ENCODE measurements at places on chromosomes 7 and 10.

GRCh38 chr10:69418052-69418752 is 1.5 kb upstream of the TACR2 start:
- DNase-seq, result no peak

DNA sequence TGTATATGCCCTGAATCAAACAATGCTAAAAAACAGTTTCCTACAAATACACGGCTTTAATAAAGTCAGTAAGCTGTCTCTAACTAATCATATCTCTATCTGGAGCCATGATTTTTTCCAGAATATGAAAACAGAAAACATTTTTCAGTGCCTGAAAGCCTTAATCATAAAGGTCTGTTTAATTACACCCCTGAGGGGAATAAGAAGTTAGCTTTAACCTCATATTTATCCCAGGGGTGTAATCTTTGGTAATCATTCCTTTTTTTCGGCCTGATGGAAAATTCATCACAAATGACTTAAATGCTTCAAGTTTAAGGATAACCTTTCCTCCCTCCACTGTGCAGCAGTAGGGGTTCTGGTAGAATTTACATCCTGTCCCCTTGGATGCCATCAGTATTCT is 124.2 kb downstream of the ATE1 start:
- no peak for DNase-seq

DNA sequence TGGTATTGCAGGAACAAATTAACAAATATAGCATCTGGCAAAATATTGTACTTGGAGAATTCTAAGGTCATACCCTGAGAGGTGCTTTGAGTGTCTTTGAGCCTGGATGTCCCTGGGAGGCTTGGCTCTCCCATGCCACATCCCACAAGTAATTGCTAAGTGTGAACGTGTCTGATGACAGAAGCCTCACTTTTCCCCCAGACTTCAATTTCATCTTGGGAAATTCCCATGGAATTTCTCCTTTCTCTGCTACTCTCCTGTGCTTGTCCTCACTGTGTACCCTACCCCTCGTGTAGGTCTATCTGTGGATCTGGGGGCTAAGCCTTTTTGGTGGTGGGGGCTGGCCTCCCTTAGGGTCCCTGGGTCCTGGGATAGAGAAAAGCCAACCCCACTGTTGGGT is 293.3 kb downstream of the TCF7L2 start:
- DNase-seq, result no peak

GRCh38 chr7:106820321-106821217 is 44.5 kb upstream of the PIK3CG start:
- DNase-seq, result no peak

- DNase-seq, result no peak
Measured at GRCh38 chr7:5665094-5666025, 116.1 kb downstream of the RNF216 start.

DNA sequence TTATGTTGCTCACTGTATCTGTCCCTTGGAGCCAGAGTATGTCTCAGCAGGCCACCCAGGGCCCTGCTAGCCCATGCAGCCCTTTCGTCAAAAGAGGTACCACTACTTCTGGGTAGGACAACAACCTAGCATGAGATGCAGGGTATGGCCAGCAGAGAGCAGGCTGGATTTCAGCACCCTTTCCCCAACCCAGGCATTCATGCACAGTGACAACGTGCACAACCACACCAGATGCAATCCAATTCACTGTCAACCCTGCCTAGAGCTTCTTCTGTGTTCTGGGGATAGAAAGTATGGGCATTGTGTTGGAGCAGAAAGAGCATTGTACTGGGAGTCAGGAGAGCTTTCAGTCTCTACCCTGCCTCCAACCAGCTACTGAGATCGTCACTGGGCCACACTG is 37.9 kb downstream of the JAZF1 start:
- no peak for DNase-seq

- DNase-seq, result no peak
Measured at GRCh38 chr7:129469930-129470329, 32.4 kb upstream of the SMKR1 start.

GRCh38 chr7:50306494-50307367 is 2.2 kb downstream of the IKZF1 start:
- no peak for DNase-seq

GRCh38 chr10:96406091-96406490 is 47.3 kb upstream of the OPALIN start:
- DNase-seq, result no peak

DNA sequence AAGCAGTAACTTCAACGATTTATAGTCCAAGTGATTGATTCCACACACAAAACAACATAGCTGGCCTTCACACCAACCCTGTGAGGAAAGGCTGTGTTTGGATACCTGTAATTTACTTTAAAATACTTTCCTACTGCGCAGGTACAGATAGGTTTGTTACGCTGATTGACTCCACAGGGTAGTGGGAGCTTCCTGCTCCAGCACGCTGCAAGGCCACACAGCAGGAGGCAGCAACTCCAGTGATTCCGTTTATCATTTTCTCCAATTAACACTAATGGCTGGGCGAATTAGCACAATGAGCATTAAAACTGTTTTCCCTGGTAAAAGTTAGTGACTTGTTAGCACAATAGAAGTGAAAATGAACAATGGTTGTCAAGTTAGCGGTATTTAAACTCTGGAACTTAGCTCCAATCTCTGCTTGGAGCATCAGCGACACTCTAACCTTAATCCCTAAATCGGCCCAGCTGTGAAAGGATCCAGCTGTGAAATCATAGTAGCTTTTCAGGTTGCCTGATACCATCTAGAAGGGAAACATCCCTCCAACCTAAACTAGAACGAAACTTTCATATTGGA is 959 bp downstream of the DCLRE1C start:
- DNase-seq, result no peak

DNA sequence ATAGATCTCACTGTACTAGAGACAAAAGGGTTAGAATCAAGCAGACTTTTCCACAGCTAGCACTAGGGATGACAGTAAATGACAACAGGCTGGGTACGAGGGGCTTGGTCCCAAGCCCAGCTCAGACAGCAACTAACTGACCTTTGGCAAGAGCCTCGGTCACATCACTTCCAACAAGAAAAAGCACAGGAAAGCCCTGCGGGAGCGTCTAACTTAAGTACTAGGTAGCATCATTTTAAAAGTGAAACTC is 22.8 kb downstream of the CALML3 start:
- DNase-seq, result no peak

DNA sequence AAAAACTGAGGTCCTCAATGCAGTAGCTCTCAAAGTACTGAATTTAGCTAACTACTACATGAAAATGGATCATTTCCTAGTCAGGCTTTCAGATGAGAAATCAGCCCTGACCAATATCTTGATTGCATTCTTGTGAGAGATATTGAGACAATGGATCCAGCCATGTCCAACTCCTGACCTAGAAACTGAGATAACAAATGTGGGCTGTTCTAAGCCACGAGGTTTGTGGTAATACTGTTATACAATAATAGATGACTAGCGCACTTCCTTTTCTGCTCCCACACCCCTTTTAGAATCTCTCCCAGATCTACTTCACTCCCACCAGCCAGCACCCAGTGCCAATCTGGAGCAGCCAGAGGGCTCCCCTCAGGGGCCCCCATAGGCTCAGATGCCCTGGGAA is 209.3 kb upstream of the KMT2E start:
- no peak for DNase-seq

- DNase-seq, result no peak
Measured at GRCh38 chr7:1865571-1866255, 195.6 kb downstream of the ELFN1 start.

DNA sequence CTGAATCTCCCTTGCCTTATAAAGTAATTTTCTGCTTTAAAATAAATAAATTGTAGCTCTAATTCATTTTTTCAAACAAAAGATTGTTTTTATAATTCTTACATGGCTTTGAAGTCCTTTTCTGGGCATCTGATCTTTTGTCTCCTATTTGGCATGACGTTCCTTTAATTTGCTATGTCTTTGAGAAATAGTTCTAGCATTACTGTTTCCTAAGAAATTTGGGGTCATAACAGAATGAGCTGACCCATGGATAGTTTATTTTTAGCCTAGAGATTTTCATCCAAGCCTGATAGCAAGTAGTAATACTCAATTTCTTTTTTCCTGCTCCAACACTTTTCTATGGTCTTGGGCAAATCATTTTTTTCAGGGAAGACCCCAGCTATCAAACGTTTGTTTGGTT is 31.4 kb downstream of the CCDC71L start:
- no peak for DNase-seq

DNA sequence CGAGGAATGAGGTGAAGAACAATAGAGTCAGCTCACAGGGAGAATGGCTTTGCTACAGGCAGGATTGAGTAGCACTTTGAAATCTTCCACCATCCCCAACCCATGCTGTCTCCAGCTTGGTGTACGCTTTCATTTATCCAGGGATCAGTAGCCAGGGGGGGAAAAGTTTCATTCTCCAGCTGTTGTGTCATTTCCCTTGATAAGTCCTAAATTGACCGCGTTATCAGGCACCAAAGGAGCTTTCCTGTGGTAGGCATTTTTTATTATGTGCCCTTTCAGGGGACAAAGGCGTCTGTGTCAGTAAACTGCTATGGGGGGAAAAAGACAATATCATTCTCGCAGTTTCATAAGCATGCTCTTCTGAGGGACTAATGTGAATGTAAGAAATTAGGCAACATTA is 106.6 kb upstream of the YAE1 start:
- no peak for DNase-seq

DNA sequence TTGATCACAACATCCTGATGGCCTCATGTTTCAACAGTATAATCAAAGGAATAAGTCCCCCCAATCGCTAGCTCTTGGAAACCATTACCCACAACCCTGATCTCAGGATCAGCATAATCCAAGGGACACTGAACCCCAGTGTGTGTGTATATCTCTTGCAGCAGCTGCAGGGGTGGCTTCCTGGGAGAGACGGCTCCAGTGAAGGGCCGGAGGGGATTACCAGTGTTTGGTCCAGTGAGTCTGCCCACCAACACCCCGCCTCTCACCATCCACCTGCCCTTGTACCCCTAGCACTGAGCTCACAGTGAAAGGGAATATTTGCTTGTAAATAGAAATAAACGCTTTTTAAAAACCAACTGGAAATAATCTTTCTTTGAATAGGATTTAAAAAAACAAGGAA is 63.1 kb downstream of the FAM53B start:
- no peak for DNase-seq

GRCh38 chr7:22542254-22542653 is 42.3 kb upstream of the STEAP1B start:
- no peak for DNase-seq

DNA sequence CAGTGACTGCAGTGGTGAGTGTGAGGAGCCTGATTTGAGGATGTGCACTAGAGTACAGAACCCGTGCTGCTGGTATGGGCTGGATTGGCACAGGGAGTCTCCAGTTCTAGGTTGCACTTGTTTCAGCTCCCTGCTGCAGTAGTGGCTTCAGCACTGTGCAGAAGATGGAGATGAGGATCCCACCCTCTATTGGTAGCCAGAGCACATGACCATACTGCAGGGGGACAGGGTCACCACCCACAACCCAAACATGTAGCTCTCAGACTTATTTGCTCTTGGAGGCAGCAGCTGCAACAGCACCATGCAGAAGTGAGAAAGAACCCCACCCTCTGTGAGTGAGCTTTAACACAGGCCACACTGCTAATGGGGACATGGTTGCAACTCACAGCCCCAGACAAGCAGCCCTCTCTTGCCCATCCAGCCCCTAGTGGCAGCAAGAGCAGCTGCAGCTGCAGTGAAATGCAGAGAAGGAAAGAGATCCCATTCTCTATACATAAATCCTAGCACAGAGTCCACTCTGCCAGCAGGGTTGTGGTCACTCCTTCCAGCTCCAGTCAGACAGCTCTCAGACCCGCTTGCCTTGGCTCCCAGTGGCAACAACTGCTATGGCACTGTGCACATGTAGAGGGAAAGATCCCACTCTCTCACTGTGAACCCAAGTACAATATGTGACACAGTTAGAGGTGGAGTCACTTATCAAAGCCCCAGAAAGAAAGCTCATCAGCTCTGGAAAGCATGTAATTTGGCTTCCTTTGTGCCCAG is 51.4 kb upstream of the SCIN start:
- no peak for DNase-seq

DNA sequence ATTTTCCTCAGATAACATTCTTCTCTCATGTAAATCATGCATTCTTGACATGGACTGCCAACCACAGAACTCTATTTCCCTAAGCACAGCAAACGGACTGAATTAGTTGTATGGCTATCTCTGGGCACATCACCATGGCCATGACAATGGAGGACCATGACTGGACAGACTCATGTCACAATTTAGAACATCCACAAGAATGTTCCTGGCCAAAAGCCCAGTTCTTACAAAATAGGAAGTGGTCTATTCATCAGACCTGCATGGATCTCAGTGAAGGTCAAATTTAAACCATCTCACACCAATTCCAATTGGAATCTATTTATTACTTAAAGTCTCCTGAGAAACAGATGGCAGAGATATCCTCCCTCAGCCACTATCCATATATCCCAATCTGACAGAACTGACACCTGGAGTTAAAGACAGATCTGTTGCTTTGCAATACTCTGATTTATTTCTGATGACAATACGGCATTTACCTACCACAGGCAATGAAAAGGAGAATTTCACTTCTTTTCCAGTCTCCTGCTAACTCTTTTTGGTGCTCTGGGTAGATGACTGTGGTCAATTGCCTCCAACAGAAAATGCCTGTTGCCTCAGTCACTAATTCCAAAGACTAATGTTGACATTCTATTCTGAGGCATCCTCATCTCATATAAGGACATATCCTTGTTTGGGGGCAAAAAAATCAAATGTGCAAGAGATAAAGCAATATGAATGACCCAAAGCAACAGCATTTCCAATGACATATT is 254.8 kb downstream of the HTR7 start:
- DNase-seq, result no peak

- DNase-seq, result no peak
Measured at GRCh38 chr7:113004726-113005454, 81.7 kb downstream of the GPR85 start.

- DNase-seq, result no peak
Measured at GRCh38 chr7:64947252-64948000, 43.4 kb downstream of the ZNF117 start.

GRCh38 chr7:155580367-155580766 is 34.0 kb upstream of the CNPY1 start:
- DNase-seq, result no peak

GRCh38 chr7:38274486-38274885 is 1.1 kb upstream of the TARP start:
- no peak for DNase-seq

GRCh38 chr7:17333221-17333620 is 34.8 kb downstream of the AHR start:
- no peak for DNase-seq

All from cortex of kidney (tissue), 1 donor.